Stimulated activated CD4-positive, alpha-beta T cell treated with anti-CD3 and anti-CD28 coated beads, Interleukin-2, amount 100 ng/mL, for 24 hours (primary cell): ENCODE measurements at places on chromosomes 3 and 15.

DNA sequence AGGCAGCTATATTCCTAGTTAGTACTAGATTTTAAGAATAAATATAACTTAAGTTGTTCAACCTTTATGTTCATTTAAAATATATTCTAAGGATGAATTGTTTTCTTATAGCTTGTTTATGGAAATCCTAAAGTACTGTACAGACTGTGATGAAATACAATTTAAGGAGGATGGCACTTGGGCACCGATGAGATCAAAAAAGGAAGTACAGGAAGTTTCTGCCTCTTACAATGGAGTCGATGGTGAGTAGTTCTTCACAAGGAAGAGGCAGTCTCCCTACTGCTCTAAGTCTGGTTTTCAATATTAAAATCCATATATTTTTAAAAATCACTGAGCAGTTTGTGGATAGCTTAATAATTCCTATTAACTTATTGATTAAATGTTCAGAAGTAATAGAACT is 29.6 kb downstream of the CALML4 start:
- DNase-seq: no peak

GRCh38 chr3:145716519-145716918 is 444.5 kb downstream of the PLOD2 start:
- no peak for DNase-seq

DNA sequence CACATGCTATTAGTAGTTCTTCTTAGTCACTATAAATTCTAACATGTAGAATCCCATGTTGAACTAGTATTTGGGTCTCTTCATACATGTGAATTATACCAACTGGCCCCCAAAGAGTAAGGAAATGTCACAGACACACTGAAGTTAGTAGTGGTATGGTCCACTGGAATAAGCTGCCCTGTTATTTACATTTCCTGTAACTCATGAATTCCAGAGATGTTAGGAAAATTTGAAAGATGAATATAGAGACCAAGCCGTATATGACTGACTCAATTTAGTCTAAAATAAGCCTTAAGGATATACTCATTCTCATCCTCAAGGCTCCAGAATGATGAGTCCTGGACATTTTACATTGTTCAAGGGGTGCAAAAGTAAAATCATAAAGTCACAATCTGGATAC is 81.2 kb downstream of the FBXL22 start:
- DNase-seq: no peak

DNA sequence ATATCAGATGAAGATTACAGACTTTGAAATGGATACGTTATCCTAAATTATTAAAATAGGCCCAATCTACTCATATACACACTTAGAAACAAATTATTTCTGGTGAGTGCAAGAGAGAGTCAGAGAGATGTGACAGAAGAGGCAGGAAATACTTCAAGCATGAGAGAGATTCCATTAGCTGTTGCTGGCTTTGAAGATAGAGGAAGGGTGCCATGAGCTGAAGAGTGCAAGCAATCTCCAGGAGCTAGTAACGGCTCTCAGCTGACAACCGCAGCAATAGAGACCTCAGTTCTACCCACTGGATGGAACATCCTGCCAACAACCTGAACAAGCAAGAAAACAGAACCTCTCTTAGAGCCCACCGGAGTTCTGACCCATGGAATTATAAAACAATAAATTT is 270.7 kb upstream of the SLITRK3 start:
- DNase-seq: no peak
